ENCODE measurements at places on chromosomes 1 and 21. TPM values are rescaled to one million over a fixed set of nuclear protein-coding genes. Genes with fewer than 3 reads are reported as not detected.

- H3K27me3 ChIP-seq = peaks cover 23% of the 10 kb centered on the region
- H3K4me1 ChIP-seq = peaks cover 2% of the 10 kb centered on the region
- H3K36me3 ChIP-seq = peaks cover 6% of the 10 kb centered on the region
- DNase-seq = no peak
Observed at GRCh38 chr1:36320291-36320761, 3.1 kb downstream of the EVA1B start.

GRCh38 chr1:215963040-215963439, 395.9 kb downstream of the KCTD3 start:
- DNase-seq = no peak
- no peak overlapping the region for H3K27ac ChIP-seq
- no peaks in the 10 kb centered on the region for H3K4me1 ChIP-seq
- no peak overlapping the region for H3K4me3 ChIP-seq
- no peaks in the 10 kb centered on the region for H3K27me3 ChIP-seq

- peaks cover 38% of the 10 kb centered on the region for H3K27me3 ChIP-seq
- H3K36me3 ChIP-seq = no peaks in the 10 kb centered on the region
- H3K4me1 ChIP-seq = peaks cover 71% of the 10 kb centered on the region
- DNase-seq = no peak
- H3K27ac ChIP-seq = peak overlapping the region; percentile 73
- peak overlapping the region; percentile 43 for H3K4me3 ChIP-seq
Observed at GRCh38 chr1:54287176-54287650, 87.2 kb downstream of the MRPL37 start.

DNA sequence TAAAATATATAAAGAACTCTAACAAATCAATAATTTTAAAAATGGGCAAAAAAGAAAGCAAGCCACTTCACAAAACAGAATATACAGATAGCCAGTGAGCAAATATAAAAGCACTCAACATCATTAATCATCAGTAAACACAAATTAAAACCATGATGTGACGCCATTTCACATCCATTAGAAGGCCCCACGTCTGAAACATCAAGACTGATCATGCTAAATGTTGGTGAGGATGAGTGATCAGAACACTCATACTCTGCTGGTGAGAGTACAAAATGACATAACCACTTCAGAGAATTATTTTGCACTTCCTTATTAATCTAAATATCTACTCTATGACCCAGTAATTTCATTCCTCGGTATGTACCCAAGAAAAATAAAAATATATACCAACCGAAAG, 512.2 kb upstream of the NR5A2 start:
- no peak overlapping the region for H3K4me3 ChIP-seq
- DNase-seq = no peak
- H3K36me3 ChIP-seq = no peaks in the 10 kb centered on the region
- no peak overlapping the region for H3K27ac ChIP-seq
- H3K4me1 ChIP-seq = peaks cover 3% of the 10 kb centered on the region
- no peaks in the 10 kb centered on the region for H3K27me3 ChIP-seq

- H3K4me1 ChIP-seq = no peaks in the 10 kb centered on the region
- H3K4me3 ChIP-seq = no peak overlapping the region
- H3K36me3 ChIP-seq = no peaks in the 10 kb centered on the region
- no peak for DNase-seq
- peaks cover 2% of the 10 kb centered on the region for H3K27me3 ChIP-seq
Observed at GRCh38 chr1:48084826-48085225, 87.6 kb upstream of the TRABD2B start.

GRCh38 chr1:24528744-24529143, 26.1 kb downstream of the RCAN3 start:
- no peak overlapping the region for H3K27ac ChIP-seq
- H3K4me3 ChIP-seq = no peak overlapping the region

DNA sequence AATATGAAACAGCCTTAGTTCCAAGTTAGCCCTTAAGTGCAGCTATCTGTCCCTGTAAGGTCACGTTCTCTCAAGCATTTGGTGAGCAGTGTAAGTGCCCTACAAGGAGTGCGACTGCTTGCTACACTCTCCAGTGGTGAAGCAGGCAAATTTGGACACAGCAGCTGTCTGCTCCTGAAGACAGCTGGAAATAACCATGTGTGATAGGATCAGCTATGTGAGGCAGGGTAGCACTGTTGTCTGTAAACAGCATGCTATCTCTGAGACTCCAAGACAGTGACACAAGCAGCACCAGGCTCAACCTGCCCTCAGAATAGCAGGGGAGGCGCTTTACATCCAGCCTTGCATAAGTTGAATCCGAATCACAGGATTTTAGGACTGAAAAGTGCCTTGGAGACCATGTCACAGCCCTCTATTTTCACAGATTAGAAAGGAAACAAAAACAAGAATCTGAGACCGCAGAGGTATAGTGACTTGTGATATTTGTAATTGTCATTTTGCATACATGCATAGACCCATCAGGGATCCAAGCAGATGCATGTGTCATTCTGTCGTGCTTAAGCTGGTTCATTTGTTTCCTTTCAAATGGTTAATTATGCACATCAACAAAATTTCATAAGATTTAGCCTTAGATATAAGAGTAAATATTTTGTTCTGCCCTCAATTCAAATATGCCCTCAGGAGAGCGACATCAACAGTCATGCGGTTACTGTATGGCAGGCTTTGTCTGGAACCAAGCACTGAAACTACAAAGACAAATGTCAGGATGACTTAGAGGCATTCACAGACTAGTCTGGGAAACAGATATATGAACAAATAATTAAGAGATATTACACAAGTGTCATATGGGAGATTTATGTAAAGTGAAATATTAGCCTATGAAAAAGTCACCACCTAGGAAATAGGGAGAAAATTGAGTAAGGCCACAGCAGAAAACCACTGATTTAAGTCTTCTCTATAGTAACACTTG, 134.9 kb upstream of the NRIP1 start:
- no peak overlapping the region for H3K4me3 ChIP-seq
- H3K36me3 ChIP-seq = no peaks in the 10 kb centered on the region
- DNase-seq = no peak
- no peaks in the 10 kb centered on the region for H3K4me1 ChIP-seq

- H3K27ac ChIP-seq = no peak overlapping the region
- no peak overlapping the region for H3K4me3 ChIP-seq
- no peaks in the 10 kb centered on the region for H3K27me3 ChIP-seq
- DNase-seq = no peak
Observed at GRCh38 chr1:169511316-169512005, 25.7 kb upstream of the SLC19A2 start.

GRCh38 chr1:226938903-226939437, 1.1 kb upstream of the COQ8A start:
- H3K36me3 ChIP-seq = peaks cover 17% of the 10 kb centered on the region
- H3K4me3 ChIP-seq = peak overlapping the region; percentile 90
- DNase-seq = no peak
- peak overlapping the region; percentile 91 for H3K27ac ChIP-seq
- peaks cover 32% of the 10 kb centered on the region for H3K4me1 ChIP-seq
- H3K27me3 ChIP-seq = peaks cover 6% of the 10 kb centered on the region

DNA sequence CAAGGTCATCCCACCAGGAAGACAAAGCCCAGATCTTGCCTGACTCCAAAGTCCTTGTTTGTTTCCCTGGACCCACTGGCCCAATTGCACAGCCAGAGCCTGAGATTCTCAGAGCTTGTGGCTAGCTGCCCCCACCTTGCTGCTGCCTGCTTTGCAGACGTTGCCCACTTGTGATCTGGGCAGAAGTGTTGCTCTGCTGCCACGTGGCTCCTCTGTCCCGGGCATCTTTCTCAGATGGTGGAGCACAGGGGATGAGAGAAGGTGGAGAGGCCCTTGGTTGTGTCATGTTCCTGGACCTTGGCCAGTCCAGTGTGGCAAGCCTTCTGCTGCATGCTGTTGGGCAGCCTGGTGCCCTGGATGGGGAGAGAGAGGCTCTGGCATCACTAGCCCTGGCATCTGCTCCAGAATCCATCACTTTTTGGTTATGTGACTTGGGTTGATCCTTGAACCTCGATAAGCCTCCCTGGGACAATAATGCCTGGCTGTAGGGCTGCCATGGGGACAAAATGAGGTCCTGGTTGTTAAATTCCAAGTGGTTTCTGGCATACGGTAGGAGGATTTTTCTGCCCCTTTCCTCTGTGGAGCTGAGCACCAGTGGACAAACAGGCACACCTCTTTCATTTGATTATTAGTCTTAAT, 1.5 kb upstream of the NR0B2 start:
- no peaks in the 10 kb centered on the region for H3K36me3 ChIP-seq
- no peaks in the 10 kb centered on the region for H3K27me3 ChIP-seq
- H3K4me3 ChIP-seq = no peak overlapping the region
- DNase-seq = no peak

- peak overlapping the region; percentile 36 for H3K27ac ChIP-seq
- peaks cover 7% of the 10 kb centered on the region for H3K27me3 ChIP-seq
- H3K36me3 ChIP-seq = peaks cover 4% of the 10 kb centered on the region
- no peak for DNase-seq
- no peak overlapping the region for H3K4me3 ChIP-seq
Observed at GRCh38 chr1:19418503-19418971, 66.8 kb downstream of the CAPZB start.

DNA sequence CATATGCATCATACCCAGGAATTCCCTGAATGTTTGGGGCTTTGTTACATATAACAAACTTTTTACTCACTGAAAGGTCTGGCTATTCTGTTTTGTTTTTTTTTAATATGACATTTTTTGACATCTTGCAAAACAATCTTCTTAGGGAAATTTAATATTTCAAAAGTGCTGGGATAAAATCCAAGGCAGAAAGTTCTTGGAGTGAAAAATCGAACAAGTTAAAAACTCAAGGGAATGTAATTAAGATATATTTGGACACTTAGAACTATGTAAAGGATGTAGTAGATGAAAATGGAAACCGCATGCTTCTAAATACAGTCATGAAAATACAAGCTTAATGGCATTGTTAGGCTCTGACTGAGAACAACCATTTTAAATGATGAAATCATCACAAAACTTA, 8.6 kb downstream of the CHODL start:
- H3K27me3 ChIP-seq = peaks cover 1% of the 10 kb centered on the region
- no peak for DNase-seq
- no peaks in the 10 kb centered on the region for H3K36me3 ChIP-seq
- H3K4me1 ChIP-seq = peaks cover 8% of the 10 kb centered on the region

- H3K27ac ChIP-seq = no peak overlapping the region
- no peaks in the 10 kb centered on the region for H3K4me1 ChIP-seq
- no peaks in the 10 kb centered on the region for H3K36me3 ChIP-seq
- no peak for DNase-seq
Observed at GRCh38 chr1:63651161-63651701, 58.0 kb downstream of the PGM1 start.

- no peak overlapping the region for H3K4me3 ChIP-seq
- DNase-seq = no peak
- no peak overlapping the region for H3K27ac ChIP-seq
- H3K4me1 ChIP-seq = no peaks in the 10 kb centered on the region
Observed at GRCh38 chr1:218718206-218718605, 373.1 kb downstream of the TGFB2 start.

GRCh38 chr1:109271458-109271857, 11.5 kb downstream of the PSRC1 start:
- peaks cover 21% of the 10 kb centered on the region for H3K4me1 ChIP-seq
- no peak overlapping the region for H3K27ac ChIP-seq
- no peaks in the 10 kb centered on the region for H3K36me3 ChIP-seq
- H3K4me3 ChIP-seq = no peak overlapping the region
- peaks cover 8% of the 10 kb centered on the region for H3K27me3 ChIP-seq

DNA sequence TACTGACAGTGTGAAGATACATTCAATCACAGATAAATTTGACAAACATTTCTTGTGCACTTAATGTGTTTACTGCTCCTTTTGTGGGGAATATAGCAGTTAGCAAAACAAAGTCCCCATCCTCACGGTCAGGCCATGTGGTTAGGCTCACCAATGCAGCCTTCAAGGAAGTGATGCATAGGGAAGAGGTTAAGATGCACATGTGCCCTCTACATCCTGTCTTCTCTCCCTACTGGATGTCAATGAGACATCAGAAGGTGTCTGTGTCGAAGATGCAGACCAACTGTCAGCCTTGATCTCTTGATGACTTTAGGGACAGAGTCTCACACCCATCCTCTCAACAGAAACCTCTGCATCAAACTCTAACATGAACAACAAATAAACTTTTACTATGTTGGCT, 78.7 kb downstream of the FH start:
- no peak overlapping the region for H3K4me3 ChIP-seq
- no peaks in the 10 kb centered on the region for H3K27me3 ChIP-seq
- no peaks in the 10 kb centered on the region for H3K4me1 ChIP-seq

- H3K36me3 ChIP-seq = no peaks in the 10 kb centered on the region
- DNase-seq = no peak
- H3K4me3 ChIP-seq = no peak overlapping the region
Observed at GRCh38 chr1:69519006-69519405, 48.7 kb upstream of the LRRC7 start.

GRCh38 chr1:31297277-31298247, 730 bp downstream of the ZCCHC17 start:
- DNase-seq = peak; percentile 24
- H3K4me1 ChIP-seq = peaks cover 14% of the 10 kb centered on the region
- no peak overlapping the region for H3K27ac ChIP-seq
- H3K36me3 ChIP-seq = no peaks in the 10 kb centered on the region

DNA sequence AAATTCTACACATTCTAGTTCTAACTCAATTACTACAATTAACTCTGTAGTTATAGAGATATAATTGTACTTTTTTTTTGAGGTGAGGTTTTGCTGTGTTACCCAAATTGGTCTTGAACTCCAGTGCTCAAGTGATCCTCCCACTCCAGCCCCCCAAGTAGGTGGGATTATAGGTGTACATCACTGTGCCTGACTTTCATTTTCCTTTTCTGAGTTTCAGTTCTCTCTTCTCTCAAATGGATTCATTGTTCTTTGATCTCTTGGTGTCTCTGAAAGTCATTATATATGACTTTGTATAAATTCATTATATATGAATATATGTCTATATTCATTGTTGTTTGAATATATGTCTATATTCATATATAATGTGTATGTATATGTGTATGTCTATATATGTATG, 74.0 kb upstream of the GALNT2 start:
- H3K4me3 ChIP-seq = no peak overlapping the region
- no peak for DNase-seq
- peaks cover 11% of the 10 kb centered on the region for H3K4me1 ChIP-seq
- H3K27ac ChIP-seq = no peak overlapping the region

DNA sequence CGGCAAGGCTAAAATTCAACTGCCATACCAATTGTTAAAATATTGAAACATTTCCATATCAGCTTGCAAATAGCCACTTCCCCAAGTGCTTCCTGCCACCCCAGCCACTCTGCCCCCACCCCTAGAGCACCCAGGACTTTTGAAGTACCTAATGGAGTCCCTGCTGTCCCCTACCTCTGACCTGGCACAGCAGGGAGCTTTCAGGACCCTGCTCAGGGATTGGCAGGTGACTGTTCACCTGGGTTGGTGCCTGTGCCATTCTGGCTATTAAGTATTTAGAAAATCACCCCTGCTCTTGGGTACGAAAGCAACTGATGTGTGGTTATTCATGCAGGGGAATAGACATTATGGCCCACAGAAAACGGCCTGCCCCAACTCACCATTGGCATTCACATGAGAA, 9.1 kb upstream of the HPCAL4 start:
- DNase-seq = no peak
- no peaks in the 10 kb centered on the region for H3K36me3 ChIP-seq
- H3K4me1 ChIP-seq = peaks cover 5% of the 10 kb centered on the region

- DNase-seq = no peak
- no peaks in the 10 kb centered on the region for H3K27me3 ChIP-seq
- H3K4me1 ChIP-seq = peaks cover 16% of the 10 kb centered on the region
- H3K36me3 ChIP-seq = no peaks in the 10 kb centered on the region
- no peak overlapping the region for H3K27ac ChIP-seq
Observed at GRCh38 chr1:91585982-91586381, 85.3 kb downstream of the CDC7 start.

The NUDT4B gene
- not detected for total RNA-seq

The RGS8 gene
- 3.5 TPM for total RNA-seq

The PTAFR gene
- total RNA-seq = 0.54 TPM
